ENCODE measurements at places on chromosomes 1 and 21.

DNA sequence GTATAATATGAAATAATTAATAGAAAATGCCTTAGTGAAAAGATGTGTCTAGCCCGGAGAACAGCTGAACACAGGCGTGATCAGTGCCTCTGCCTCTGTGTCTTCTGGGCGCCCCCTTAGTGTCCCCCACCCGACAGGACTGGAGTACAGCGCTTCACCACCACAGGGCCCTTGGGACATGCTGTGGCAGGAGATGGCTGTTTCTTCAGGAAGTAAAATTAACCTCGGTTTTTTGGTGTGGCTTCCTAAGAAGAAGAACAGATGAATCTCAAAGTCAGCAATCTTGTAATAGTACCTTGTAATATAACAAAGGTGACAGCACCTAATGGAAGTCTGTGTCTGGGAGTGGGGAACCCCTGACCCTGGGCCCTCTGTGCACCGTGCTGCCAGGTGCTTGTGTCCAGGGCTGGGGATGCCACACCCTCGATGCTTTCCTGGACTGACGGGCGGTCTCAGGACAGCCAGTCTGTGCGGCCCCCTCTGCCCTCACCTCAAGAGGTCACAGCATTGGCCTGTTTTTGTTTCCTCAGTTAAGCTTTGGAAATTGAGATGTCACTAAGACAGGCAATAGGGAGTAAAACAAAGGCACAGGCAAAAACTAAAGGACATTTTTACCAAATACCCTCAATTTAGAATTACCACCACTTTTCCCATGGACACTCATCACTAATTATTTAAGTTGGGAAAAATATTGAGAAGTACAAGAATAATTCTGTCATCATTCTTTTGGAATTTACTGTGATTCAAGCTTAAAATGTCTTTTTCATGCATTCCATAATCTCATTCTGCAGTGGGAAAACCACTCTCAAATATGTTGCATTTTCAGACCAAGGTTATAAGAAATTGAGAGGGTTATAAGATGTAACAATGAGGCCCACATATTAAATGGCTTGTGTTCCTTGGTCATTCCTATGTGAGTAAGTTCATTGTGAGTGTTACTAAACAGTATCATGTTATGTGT, 79.3 kb downstream of the ADARB1 start:
- no peak for DNase-seq

GRCh38 chr1:174998569-174999215, 1.1 kb upstream of the CACYBP start:
- DNase-seq = no peak

GRCh38 chr1:76278711-76279100, 204.2 kb downstream of the ST6GALNAC3 start:
- DNase-seq = no peak

GRCh38 chr1:163361123-163361934, 39.6 kb downstream of the NUF2 start:
- DNase-seq = no peak

DNA sequence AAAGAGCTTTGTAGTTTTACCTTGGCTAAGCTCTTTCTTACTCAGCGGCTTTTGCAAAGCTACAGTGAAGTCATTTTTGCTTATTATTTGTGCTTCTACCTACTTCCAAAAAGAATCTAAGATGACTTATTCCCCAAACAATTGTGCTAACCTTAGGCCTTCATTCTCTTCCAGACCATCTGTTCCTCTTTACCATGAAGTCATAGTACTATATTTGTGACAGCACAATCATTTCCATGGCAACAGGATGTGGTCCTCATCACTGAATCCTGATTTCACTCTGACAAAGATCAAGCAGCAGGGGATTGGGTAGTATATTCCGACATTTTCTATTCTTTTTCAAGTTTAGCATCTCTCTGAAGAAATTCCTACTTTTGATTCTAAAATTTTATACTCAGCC, 24.8 kb upstream of the NMNAT2 start:
- no peak for DNase-seq

DNA sequence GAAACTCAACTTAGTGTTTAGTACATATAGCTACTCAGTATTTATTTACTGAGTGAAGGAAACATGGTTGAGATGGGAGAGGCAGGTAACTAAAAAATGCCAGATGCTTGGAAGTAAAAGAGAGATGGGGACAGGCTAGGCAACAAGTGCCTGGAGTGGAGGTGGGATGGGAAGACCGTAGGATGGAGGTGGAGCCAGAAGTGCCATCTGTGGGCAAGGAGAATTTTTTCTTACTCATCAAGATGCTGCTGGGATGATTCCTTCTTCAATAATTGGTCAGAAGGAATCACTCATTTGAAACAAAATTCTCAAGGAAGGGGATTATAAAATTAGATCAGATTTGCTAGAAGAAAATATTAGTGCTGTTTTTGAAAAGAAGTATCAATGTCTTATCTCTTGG, 72.9 kb downstream of the IFI44 start:
- no peak for DNase-seq

DNA sequence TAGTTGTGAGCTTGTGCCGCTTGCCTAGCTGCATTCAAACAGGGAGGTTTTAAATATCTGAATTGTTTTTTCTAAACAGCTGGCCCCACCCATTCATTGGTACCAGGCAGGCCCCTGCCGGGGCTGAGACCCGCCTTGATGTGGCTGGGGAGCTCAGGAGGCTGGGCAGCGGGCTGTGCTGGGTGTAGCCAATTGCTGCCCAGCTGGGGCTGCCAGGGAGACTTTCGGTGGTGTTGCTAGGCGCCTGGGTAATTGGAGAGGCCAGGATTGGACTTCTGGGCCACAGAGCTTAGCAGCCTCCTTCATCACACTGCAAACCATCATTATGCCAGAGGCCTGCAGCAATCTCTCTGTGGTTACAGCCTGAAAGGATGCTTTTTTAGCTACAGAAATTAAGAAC, 12.2 kb downstream of the RHBDL2 start:
- DNase-seq = no peak

DNA sequence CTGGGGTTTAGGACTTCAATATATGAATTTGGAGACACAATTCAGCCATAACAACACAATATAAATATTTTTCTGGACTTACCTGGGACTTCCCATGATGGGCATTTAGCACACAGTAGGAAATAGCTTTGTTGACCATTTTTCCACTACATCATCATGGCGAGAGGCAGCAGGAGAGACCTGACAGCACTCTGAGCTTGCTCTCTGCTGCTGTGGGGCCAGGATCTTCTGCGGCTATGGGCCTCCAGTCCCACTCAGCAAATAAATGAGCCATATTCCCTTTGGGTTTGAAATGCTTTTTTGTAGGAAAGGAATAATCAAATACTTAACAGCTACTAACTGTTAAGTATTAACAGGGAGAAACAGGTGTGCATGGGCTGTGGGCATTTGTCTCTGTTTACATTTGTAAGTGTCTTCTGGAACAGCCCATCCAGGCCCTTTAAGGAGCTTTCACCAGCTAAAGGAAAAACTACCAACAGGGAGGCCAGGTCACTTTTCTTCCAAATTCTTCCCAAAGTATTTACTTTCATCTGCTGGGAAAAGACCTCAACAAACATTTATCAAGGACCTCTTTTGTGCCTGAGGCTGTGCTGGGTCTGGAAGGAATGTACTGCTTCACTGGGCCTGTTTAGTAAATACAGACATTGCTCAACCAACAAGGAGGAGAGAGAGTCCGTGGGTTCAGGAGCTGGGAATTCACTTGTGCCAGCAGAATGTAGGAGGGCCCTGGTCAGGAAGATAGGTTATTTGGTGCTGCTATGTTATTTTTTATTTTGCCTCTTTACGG, 133.2 kb downstream of the LRIG2 start:
- no peak for DNase-seq

DNA sequence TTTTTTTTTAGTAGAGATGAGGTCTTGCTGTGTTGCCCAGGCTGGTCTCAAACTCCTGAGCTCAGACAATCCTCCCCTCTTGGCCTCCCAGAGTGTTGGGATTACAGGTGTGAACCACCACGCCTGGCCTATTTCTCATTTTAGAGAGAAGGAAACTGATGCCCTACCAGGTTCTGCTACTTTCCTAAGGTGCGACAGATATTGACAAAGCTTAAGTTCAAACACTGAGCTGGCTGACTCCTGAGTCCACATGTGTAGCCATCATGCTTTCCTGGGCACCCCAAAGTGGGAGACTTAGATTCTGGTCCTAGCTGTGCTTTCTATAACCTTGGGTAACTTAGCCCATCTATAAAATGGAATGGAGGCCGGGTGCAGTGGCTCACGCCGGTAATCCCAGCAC, 5.1 kb upstream of the TMEM222 start:
- no peak for DNase-seq

DNA sequence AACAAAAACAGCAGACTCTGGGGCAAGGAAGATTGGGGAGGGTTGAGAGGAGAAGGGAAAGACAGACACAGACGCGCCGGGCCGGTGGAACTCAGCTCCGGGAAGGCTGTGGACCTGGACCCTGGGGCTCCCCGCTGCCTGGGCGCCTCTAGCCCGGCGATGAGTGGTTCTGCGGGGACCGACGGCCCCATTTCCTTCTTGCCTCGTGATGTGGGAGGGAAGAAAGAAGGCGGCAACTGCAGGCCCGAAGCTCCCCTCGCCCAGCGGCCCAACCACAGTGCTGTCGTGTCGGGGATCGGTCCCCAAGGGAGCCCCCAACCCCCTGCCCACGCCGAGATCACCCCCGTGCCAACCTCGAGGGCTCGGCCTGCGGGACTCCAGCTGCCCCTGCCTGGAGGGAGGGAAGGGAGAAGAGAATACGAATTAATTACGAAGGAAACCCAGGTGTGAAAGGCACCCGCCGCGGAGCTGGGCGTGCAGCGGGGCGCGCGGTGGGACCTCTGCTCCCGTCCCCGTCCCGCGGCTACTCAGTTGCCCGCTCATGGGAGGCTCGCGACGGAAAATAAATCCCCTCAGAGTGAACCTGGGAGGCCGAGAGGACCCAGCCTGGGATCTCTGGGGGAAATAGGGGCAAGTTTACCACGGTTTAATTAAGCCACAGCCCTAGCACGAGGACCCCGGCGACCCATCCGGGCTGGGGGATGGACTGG, 7.4 kb downstream of the FOXD3 start:
- no peak for DNase-seq

DNA sequence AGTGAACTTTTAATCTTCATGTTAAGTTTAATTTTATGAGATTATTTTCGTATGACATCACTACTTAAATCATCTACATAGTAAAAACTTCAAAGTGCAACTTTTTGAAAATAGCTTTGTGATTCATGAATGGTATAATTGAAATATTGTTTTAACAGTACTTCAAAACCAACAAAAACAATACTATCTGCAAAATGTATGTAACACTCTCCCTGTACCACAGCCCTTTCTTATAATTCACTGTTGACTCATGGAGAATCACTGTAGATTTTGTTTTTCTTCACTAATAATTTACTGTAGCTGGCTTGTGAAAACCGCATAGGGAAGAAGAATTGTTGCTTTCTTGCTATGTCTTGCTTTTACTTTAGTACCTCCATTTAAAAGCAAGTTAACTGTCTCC, 301.4 kb upstream of the ADAMTS5 start:
- DNase-seq = no peak

- no peak for DNase-seq
These were observed 376.7 kb downstream of the S1PR1 start for GRCh38 chr1:101613546-101613945.

- DNase-seq = peak; percentile 42
These were observed 141.7 kb downstream of the GALNT2 start for GRCh38 chr1:230208619-230209261.
